ENCODE measurements at places on chromosomes 16 and 17.

- DNase-seq = no peak
These were observed 169.9 kb downstream of the CYB561 start for GRCh38 chr17:63275971-63276745.

DNA sequence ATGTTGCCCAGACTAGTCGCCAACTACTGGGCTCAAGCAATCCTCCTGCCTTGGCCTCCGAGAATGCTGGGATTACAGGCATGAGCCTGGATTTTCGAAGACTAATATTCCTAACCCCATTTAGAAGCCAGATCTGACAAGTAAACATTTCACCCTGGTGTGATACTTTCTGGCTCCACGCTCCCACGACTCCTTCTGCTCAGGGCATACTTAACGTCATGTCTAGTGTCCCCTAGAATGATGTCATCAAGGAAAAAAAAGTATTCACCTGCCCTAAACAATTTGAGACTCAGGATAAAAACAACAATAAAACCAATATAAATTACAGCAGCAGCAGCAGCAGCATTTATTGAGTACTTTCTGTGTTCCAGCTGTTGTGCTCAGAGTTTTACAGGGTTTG lies 13.2 kb downstream of the ITGB3 start:
- DNase-seq = no peak

- no peak for DNase-seq
These were observed 22.1 kb downstream of the MPRIP start for GRCh38 chr17:17064322-17064721.

- no peak for DNase-seq
These were observed 28.6 kb upstream of the SSTR5 start for GRCh38 chr16:1043881-1044451.

- DNase-seq = peak; percentile 46
These were observed 28.8 kb downstream of the MSI2 start for GRCh38 chr17:57284984-57285646.

GRCh38 chr17:46788796-46789195 lies 29.7 kb downstream of the WNT3 start:
- peak; percentile 40 for DNase-seq

DNA sequence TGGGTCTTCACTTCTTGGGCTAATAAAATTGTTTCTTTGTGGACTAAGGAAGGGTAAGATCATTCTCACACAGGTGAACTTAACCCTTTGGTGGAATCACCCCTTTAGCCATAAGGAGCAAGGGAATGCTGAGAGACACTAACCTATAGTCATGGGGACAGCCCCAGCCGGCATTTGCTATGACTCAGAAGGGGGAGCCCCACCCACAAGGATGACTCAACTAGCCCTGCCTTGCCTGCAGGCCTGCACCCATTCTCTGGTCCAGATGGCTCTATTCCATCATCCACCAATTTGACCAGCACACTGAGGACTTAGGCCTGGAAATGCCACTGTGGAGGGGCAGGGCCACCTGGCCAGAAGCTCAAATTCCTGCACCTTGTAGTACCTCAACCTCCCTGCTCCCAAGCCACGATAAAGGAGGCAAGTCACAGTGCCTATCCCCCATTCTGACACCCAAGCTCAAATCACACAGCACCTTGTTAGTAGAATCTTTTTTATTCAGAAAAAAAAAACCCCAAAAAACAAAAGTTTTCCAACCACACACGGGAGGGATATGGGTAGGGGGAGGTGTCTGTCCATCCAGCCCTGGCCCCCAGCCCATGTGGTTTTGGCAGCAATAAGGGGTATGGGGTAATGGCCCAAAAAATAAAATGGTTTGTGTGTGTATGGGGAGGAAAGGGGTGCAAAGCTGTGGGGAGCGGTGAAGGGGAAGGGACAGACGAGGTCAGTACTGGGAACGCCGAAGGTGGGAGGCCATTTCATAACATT lies 3.0 kb downstream of the PFN1 start:
- no peak for DNase-seq

DNA sequence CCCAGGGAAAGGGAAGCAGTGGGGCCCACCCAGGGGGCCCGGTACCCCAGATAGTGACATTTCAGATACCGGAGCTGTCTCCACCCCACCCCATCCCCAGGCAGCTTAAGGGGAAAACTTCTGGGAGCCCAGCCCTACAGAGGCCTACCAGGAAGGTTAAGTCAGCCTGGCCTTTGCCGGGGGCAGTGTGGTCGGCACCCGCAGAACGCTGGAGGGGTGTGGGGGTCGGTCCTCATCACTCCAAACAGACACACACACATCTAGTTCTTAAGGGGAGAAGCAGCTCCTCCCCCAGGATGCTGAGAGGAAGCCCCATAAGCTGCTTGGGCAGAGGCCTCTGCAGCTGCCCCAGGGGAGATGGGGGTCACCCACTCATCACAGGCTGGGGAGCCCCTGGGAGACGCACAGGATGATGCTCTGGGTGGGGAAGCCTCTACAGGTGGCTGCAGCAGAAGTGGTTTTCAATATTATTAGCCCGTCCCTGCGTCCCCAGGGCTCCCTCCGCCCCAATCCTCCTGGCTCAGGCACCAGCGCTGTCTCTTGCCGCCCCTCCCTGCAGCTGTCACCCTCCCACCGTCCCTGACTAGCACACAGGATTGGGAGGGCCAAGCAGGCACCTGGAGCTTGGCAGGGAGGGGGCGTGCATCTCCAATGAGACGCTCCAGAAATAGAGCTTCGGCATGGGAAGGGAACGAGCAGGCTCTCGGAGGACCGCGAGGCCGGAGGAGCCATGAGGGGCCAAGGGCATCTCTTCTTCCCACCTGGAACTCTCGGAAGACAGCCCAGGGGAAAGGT lies 1.4 kb upstream of the ABR start:
- peak; percentile 70 for DNase-seq

- DNase-seq = no peak
These were observed 89.2 kb downstream of the AMFR start for GRCh38 chr16:56336071-56336688.

DNA sequence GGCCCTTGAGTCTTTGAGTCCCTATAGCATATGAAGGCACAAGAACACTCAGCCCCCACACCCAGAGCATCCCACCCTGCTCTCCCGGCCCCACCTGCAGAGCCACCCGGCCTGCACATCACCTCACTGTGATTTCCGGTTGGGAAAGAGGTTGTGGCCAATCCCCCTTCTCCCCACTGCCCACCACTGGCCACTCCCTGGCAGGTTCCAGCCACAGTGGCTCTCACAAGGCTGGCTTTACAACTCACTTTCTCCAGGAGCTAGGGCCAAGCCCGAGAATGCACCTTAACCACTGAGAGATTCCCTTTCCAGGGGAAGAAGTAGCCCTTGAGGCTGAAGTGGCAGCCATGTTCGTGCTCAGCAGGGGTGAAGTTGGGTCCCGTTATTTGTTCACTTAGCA lies 123.9 kb downstream of the C16orf78 start:
- DNase-seq = no peak

DNA sequence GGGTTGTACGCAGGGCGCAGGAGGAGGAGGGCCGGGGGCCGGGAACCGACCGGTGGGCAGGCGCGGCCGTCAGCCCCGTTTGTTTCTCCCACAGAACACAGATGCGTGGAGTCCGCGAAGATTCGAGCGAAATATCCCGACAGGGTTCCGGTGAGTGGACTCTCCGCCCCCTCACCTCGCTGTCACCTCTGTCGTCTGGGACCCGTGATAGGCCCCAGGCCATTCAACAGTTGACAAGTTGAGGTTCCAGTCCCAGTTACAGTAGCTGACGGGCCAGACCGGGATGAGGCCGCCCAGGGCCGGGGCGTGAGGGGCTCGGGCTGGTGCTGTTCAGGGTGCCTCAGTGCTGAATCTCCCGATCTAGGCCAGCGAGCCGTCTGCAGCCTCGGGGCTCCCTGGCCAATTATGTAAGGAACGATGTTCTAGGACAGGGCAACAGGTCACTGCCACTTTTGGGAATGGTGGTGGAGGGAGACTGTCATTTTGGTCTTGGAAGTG lies 628 bp downstream of the GABARAPL2 start:
- DNase-seq = peak; percentile 43

DNA sequence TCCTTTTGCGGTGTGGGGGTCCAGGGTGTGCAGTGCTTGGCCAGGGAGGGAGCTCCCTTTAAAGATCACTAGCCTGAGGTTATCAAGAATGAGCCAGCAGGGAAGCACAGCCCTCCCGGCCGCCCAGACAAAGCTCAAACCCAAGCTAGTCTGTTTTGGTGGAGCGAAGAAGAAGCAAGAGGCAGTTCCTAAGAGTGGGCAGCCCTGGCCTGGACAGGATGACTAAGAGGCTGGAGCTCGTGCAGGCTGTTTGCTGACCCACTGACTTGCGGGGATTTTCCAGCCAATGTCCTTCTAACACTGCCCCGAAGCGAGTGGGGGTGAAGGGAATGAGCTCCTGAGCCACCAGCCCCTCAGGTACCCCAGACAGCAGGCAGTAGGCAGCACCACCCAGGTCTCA lies 134.4 kb downstream of the COPRS start:
- DNase-seq = no peak

GRCh38 chr17:59616253-59616920 lies 3.3 kb upstream of the CLTC start:
- DNase-seq = no peak

GRCh38 chr16:85464383-85465305 lies 148.5 kb upstream of the GSE1 start:
- no peak for DNase-seq

- no peak for DNase-seq
These were observed 6.3 kb upstream of the NFATC3 start for GRCh38 chr16:68078701-68079375.

GRCh38 chr16:20853143-20853542 lies 46.8 kb downstream of the REXO5 start:
- no peak for DNase-seq

GRCh38 chr17:2136241-2136640 lies 81.3 kb downstream of the HIC1 start:
- no peak for DNase-seq
